ENCODE measurements at places on chromosomes 16 and 17. TPM values are rescaled to one million over a fixed set of nuclear protein-coding genes. Genes with fewer than 3 reads are reported as not detected.

- DNase-seq, result no peak
Observed at GRCh38 chr16:79542237-79542774, 58.2 kb downstream of the MAF start.

- no peak for DNase-seq
Observed at GRCh38 chr16:88489163-88489741, 36.2 kb downstream of the ZFPM1 start.

- no peak for DNase-seq
Observed at GRCh38 chr17:40032322-40033320, 17.4 kb downstream of the CSF3 start.

- no peak for DNase-seq
Observed at GRCh38 chr16:24088767-24089166, 167.4 kb upstream of the CACNG3 start.

DNA sequence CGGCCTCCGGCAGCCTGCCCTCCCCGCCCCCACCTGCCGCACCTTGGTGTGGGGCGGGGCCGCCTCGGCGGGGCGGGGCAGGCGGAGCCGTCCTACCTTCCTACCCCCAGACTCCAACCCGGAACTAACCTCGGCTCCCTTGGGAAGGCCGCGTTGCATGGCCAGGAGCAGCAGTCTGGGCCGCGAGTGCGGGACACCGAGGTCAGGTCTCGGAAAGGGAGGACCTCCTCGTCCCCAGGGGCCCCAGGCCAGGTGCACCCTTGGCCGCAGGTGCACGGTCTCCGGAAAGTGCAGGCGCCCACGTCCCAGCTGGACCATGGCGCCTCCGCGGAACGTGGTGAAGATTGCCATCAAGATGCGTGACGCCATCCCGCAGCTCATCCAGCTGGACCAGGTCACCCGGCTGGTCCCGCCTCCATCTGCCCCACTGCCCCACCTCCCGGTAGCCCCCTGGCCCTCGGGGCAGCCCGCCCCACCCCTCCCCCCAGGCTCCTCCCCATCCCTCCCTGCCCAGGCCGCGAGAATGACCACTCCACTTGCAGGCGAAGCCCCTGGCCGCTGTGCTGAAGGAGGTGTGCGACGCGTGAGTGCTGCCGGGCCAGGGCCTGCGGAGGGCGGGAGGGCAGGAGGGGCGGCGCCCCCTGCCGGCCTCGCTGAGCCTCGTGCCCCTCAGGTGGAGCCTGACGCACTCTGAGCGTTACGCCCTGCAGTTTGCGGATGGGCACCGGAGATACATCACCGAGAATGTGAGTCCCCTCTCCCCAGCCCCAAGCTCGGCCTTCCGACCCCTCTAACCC, at the start of gene ELMO3:
TSS of gene ELMO3 (plus strand) at position 121 of the 797 bp plus-strand sequence. CDS start at position 317, 196 bp downstream.
- no peak for DNase-seq

Gene ALOX15
- total RNA-seq, result 2.6 TPM

DNA sequence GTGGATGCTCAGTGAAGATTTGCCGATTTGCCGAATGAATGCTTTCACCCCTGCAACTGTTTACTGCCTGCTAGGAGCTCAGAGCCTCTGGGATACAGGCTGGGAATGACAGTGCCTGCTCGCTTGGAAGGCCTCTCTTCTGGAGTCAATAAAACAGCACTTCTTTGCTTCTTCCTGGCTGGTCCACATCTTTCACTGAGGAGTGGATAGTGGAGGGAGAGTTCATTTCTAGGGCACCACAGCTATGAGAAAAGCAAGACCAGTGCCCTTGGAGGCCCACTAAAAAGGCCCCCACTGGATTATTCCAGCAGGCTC, 3.1 kb upstream of the USP7 start:
- no peak for DNase-seq

- DNase-seq, result no peak
Observed at GRCh38 chr16:77300256-77300655, 101.0 kb downstream of the SYCE1L start.

Gene PDILT
- total RNA-seq, result not detected

Gene NLK
- 28.1 TPM for total RNA-seq

DNA sequence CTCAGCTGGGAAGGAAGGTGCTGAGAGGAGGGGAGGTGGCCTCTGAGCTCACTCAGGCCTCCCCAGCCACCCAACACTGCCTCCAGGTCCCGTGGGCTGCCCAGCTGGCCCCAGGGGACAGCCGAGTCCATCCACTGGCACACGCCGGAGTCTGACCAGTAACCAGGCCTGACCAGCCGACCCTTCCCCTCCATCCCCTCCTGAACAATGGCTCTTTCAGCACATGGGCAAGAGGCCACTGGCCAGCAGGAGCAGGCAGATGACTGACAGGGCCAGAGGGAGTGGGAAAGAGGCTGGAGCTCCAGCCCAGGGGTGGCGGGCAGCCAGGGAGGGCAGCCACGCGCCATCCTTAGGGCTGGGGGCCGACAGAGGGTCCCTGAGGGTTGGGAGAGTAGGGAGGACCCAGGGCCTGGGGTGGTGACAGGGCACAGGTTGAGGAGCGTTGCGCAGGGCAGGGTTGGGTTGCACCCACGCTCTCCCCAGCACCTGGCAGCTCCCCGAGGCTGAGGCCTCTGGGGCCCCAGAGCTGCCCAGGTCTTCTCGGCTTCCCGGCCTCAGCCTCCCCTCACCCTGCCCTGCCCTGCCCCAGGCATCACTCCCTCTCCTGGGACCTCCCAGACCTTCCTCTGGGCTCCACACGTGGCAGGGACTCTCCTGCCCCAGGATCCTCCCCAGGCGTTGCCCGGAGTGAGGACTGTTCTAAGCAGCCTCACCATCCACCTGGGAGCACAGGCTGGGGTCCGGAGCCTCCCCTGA, 20.2 kb upstream of the SLC38A10 start:
- DNase-seq, result no peak

DNA sequence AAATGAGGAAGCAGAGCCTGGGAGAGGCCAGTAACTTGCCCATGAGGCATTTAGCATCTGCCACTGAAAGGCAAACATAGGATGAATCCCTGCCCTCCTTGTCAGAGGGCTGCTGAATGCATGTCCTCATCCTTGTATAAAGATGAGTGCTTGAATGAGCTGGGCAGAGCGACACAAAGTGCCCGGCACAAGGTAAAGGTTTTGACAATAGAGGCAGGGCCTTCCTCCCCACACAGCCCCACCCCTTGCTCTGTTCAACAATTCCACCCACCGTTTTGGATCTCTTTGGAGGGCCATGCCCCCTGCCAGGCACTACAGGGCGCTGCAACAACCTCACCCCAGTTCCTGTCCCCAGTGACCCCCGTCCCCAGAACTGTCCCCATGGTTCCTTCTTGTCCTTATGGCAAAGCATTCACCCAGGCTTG, 1.4 kb upstream of the KRT19 start:
- no peak for DNase-seq
